NCI-H187 (cell line): ENCODE measurements at places on chromosomes 4 and X.
A peak's percentile ranks its signal among the peaks of the same experiment; 100 is the strongest.

DNA sequence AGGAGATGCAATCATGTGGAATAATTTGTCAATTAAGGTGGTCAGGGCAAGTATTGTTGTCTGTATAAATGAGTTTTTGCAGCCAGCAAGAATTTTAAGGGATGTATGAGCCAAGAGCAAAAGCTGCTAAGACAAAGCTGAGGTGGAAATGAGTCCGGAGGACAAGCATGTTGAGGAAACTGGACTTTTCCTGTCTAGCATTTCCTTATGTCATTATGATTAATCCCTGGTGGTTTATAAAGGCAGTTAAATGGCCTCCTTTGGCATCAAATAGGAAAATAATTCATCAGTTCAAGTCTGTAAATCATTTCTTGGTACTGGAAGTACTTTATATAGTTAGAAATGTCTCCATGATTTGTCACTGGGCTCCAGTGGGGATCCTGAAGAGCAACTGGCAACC, 61.6 kb upstream of the TEX13A start:
- DNase-seq: no peak

DNA sequence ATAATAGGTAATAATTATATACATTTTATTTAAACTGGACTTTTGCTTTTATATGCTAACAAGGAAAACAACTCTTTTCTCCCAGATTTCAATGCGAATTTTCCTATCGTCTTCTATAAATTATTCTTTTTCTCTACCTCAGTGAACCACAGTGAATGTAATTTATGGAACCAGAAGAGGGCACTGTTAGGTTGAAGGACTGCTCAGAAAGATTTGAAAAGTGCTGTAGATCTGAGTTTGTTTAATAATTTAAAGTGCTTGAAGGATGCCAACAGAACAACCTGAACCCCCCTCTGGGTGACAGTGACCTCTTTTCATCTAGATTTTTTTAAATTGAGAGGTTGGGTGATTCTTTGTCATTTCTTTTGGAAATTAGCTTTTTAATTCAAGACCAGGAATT, 54.9 kb downstream of the PHOX2B start:
- no peak for DNase-seq

DNA sequence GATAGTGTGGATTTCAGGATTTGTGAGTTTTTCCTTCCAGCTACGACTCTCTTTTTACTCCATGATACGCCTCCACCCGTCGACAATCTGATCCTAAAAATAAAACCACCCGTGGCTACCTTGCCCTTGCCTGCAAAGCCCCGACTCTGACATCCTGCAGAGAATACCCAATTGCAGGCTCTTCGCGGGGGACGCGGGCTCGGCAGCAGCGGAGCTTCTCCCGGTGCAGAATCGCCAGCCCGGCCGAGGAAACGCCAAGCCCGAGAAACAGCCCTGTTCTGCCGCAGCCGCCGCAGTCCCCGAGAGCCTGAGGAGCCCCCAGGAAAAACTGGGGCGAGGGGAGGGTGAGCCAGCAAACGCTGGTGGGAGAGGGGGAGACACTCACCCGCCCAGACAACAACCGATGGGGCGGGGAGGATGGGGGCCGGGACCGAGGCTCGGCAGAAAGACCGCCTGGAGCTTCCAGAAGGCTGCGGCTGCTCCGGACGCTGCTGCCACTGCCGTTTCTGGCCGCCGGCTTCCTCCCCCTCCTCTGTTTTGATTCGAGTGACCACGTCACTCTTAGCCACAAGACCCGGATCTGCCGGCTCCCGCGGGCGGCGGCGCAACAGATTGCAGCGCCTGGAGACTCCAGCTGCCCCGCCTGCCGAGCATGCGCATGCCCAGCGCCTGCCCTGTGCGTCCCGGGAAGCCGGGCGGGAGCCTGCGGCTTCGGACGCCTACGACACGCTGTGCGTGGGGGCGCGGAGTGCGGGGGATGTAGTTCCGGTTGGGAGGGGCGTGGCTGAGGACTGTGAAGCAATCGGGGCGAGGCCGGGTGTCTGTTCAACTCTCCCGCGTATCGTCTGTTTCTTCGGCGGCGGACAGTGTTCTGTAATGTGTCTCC, at the start of gene SMIM14:
SMIM14 (minus strand) TSS at position 512 of the 886 bp plus-strand sequence. CDS start 33,720 bp downstream, outside the sequence.
- peak; percentile 86 for DNase-seq

DNA sequence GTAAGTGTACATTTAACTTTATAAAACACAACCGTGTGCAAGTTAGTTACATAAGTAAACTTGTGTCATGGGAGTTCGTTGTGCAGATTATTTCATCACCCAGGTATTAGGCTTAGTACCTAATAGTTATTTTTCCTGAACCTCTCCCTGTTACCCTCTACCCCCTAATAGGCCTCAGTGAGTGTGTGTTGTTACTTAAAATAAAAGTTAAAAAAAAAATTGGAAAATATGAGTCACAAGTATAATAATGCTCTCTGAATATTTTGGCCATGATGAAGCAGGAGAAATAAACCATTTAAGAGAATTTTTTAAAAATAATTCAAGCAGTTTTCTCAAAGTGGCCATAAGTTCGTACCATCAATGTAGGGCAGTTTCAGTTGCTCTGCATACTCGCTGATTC, 105.1 kb upstream of the GRID2 start:
- no peak for DNase-seq

GRCh38 chrX:18888281-18888680, 95.6 kb downstream of the PHKA2 start:
- no peak for DNase-seq

DNA sequence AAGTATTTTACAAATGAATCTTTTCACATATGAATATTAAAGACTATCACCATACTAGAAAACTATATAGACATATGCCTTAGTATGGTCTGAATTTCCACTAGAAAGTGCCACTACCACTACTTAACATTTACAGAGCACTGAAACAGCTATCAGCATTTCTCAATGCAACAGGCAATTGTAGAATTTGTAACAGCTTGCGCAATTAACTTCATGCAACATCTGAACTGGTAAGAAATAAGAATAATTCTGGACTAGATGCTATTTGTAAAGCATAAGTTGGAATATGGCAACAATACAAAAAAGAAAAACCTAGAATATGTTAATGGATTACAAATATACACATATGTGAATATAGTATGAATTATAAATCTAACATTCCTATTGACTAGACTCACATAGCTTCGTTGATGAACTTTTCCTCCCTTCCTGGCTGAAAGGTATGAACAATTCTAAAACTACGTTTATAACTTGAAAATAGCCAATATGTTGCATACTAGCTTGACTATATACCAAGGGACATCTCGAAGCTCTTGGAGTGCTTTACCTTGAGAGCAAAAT, 82.0 kb downstream of the ATP8A1 start:
- no peak for DNase-seq

- DNase-seq: no peak
Measured at GRCh38 chrX:71626576-71626975, 8.3 kb upstream of the CXCR3 start.

DNA sequence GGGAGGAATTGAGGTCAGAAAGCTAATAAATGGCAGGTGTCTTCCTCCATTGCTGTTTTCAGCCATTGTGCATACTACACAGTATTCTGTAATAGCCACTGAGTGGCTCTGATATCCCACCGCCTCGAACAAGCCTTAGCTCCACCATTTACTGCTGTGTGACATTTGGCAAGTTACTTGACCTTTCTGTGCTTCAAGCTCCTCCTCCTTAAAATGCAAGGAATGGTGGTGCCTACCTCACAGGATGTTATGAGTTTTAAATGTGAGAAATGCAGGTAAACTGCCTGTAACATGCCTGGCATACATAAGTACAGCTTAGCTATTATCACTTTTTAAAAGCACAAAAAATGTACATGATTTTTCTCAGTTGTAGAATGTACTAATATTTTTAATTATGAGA, 421.0 kb downstream of the MAPK10 start:
- DNase-seq: no peak

- no peak for DNase-seq
Measured at GRCh38 chrX:153634236-153634635, 12.8 kb upstream of the DUSP9 start.

- DNase-seq: no peak
Measured at GRCh38 chr4:2823671-2824328, 19.8 kb upstream of the ADD1 start.

DNA sequence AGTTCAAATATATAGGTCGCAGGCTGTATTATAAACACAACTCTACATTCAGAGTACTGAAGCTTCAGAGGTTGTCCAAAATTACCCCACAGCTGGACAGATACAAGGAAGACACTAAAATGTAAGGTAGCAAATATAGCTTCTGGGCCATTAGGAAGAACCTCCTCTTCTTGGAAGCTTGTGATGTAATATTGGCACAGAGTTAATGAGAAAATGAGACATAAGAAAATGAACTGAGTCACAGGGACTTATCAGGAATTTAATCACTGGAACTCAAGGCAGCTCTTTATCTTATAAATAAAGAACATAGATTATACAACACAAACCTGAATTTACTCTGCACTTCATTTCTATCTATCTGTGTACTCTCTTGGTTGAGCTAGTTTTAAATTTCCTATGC, 344.7 kb downstream of the PCDH10 start:
- no peak for DNase-seq
